DMS79 (cell line): ENCODE measurements at places on chromosomes 2 and 18.

DNA sequence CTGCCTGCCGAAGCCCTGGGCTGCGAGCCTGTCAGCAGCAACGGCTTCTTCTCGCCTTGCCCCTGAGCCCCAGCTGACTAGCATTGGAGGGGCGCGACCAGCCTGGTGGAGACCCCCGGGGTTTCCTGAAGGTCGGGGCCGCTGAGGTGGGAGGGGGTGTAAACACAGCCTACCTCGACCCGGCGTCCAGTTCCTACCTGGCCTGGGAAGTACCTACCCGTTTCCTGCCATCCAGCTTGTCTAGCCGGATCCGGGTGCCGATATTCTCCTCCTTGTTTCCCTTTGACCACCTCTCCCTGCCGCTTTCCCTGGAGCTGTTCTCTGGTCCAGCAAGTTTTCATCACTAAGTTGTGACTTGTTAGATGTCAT, 511 bp downstream of the MOB4 start:
- no peak for DNase-seq

- DNase-seq: no peak
Measured at GRCh38 chr2:105085525-105085924, 47.7 kb downstream of the MRPS9 start.

- DNase-seq: no peak
Measured at GRCh38 chr2:157922815-157923214, 46.7 kb upstream of the ACVR1 start.

DNA sequence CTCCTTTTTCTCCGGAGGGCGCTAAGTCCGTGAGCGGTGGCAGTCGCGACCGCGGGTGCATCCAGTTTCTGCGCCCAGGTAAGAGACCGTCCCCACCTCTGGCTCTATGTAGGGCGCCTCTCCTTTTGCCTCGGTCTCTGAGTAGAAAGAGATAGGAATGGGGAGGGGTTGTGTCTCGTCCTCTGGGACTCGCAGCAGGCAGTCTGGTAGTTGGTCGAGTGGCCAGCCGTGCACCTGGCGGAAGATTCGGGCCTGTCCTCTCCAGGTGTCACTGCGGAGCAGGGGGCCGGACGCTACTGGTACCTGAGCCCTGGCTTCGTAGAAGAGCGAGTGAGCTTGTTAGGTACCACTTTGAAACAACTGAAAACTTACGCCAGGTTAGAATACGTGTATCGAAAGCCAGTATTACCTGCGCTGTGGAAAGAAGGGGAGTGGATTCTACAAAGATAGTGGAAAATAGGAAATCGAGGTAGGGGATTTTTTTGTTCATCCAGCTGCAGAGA, 403 bp downstream of the MAP2 start:
- DNase-seq: peak; percentile 26

GRCh38 chr18:28905509-28905908, 728.6 kb upstream of the CDH2 start:
- no peak for DNase-seq

DNA sequence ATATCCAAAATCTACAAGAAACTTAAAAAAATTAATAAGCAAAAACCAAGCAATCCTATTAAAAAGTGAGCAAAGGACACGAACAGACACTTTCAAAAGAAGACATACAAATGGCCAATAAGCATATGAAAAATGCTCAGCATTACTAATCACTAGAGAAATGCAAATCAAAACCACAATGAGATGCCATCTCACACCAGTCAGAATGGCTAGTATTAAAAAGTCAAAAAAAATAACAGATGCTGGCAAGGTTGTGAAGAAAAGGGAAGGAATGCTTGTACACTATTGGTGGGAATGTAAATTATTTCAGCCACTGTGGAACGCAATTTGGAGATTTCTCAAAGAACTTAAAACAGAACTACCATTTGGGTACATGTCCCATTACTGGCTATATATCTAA, 128.8 kb upstream of the SESTD1 start:
- DNase-seq: no peak

DNA sequence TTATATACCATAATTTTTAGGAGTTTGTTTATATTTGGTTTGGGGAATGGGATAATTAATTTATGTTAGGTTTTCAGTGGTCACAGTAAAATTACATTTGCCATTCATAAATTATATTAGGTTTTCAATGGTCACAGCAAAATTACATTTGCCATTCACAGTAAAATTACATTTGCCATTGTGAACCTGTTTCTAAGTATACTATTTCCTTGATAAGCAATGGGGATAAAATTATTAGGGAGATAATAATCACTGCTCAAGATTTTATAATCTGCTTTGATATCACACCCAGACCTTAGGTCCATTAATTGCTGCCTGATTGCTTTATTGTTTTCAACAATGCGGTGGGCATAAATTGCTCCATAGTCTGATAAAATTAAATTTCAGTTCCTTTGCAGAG, 124.6 kb downstream of the ASXL3 start:
- DNase-seq: no peak

DNA sequence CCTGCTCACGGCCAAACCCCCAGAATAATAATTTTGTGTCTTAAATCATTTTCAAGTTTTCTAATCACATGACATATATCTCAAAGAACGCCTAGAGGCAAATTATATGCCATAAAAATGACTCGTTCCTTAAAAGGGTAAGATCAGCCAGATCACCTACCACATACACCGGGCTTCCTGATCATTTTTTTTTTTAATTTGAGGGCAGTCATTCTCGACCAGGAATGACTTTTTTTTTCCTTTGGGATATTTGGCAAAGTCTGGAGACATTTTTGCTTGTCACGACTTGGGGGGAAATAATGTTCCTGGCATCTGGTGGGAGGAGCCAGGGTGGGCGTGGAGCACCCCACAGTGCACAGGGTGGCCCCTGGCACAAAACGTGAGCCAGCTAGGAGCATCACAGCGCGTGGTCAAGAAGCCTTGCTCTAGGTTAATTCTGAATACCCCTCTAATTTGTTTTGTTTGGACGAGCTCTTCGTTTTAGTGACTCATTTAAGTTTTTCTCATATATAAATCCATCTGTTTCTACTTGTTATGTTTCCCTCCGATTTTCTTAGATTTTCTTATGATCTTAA, 94.9 kb downstream of the TWIST2 start:
- no peak for DNase-seq

- no peak for DNase-seq
Measured at GRCh38 chr2:60602828-60603532, 49.5 kb upstream of the BCL11A start.

DNA sequence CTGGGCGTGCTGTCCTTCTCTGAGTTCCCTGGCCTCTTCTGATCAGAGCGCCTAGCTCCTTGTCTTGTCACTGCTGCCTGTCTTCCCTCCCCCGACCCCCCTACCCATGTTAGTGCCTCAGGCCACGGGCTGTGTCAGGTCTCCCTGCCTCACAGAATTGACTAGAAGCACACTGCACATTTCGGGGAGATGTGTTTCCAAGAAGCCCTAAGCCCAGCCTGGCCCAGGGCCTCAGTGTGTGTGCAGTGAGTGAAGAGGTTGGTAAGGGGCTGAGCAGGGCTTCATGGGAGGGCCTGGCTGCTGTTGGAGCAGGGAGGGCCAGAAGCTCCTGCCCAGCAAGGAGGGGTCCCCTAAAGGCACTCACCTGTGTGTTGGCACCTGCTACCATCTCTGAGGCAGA, 13.1 kb downstream of the KCNF1 start:
- DNase-seq: no peak

DNA sequence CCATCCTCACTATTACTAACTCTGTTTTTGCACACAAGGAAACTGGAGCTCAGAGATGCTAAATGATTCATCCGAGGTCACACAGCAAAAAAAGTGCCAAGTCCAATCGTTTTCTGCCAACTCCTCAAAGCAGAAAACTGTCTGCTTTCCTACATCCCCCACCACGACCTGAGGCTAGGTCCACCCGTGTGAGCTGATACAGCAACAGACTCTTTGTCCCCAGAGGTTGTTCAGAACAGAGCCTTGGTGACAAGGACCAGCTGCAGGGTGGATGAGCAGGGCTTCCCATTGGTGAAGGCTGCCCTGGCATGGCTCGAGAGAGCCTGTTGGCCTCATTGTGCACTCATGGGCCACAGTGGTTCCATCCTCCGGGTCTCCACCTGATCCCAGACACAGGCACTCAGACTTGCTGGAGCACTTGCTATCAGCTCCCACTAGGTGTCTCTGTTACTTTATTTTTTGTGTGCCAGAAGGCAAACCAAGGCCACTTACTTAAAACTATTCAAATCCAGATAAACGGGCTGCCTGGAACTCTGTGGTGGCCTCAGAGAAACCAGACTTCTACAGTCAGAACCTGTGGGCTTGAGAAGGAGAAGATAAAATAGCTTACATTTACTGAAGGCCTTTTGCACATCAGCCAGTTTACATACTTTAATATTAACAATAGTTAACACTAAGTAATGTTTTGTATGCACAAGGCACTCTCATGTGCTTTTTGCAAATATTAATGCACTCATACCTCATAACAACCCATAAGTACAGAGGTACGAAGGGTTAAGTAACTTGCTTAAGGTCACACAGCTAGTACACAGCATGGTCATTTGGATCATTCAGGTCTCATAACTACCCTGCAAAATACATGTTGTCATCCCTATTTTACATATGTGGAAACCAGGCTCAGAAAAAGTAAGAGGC, 62.9 kb upstream of the CTIF start:
- peak; percentile 40 for DNase-seq

- DNase-seq: no peak
Measured at GRCh38 chr18:58891776-58892175, 27.1 kb downstream of the ZNF532 start.

GRCh38 chr2:227374158-227374557, 4.9 kb downstream of the TM4SF20 start:
- no peak for DNase-seq

- no peak for DNase-seq
Measured at GRCh38 chr2:217277646-217278398, 418.0 kb upstream of the TNP1 start.

GRCh38 chr2:206863196-206863595, 76.1 kb upstream of the CPO start:
- no peak for DNase-seq

DNA sequence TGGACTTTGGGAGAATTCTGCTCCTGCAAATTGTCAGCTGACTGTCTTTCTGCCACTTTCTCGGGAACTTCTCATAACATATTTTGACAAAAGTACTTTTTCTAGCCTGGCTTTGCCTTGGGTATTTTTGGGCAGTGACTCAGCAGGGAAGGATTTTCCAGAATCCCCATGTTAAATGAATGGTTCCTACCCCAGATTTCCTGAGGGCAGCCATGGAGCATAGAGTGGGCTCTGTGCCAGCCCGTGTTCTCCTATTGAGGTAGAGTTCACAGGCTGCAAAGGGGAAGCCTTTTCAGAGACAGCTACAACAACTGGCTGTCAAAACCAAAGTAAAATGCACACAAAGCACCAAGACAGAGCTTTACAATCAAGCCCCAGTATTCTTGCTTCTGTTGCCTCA, 59.8 kb downstream of the BMP10 start:
- DNase-seq: no peak

DNA sequence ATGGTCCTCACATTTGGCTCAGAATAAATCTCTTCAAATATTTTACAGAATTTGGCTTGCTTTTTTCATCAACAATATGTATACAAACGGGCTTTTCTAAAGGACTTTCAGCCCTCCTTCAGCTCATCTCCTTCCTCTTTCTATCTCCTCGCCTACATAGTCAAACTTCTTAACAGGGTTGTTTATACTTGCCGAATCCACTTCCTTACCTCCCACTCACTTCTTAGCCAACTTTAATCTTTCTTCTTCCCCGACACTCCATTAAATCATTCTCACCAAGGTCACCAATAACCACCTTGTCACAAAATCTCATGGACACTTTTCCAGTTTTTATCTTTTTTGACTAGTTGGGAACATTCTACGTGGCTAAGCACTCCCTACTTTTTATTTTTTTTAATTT, 325.2 kb downstream of the PLCL1 start:
- DNase-seq: no peak

- no peak for DNase-seq
Measured at GRCh38 chr2:95054016-95054415, 28.5 kb downstream of the MAL start.

GRCh38 chr2:48235076-48235475, 294.9 kb upstream of the STON1 start:
- peak; percentile 7 for DNase-seq

DNA sequence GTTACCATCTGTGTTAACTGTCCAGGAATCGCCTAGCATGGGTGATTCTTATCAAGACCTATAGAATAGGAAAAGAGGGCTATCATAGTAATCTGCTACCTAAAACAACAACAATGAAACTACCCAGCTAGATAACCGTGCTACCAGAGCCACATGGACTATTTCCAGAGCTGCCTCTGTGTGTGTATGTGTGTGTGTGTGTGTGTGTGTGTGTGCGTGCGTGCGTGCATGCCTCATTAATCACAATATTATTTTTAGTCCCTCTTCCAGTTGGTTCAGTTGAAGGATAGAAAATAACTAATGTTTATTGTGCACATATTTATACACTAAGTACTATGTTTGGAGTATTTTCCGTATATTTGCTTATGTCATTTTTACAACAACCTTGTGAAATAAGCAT, 201.1 kb downstream of the SP3 start:
- DNase-seq: no peak

DNA sequence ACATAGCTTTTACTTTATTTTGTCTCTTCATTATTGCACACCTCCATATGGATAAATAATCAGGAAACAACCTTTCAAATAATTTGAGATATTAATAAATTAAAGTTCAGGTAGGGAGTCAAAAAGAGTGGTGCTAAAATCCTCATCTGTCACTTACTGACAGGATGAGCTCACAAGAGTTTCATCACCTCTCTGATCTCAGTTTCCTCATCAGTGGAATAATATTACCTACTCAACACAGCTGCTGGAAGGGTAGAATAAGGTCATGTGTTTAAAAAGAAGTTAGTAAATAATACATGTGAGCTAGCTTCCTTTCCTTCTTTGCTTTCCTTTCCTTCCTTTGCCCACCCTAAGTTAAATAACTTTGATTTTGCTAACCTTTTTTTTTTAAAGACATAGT, 61.9 kb downstream of the RDH14 start:
- no peak for DNase-seq

DNA sequence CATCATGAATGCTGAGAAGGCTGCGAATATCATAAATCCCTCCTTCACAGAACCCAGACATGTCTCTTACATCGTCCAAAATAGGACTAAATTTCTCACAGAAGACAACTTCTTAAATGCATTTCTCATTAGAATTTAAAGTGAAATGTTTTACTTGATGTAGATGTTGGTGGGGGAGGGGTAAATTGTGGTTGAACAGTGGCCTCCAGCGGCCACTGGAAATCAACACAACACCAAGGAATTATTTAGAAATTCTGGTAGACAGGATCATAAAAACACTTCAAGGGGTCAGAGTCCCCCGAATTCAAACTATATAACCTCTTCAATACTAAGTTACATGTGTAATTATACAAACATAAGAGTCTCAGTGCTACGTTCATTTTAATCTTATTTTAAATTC, 135.9 kb downstream of the ABCA12 start:
- DNase-seq: no peak

GRCh38 chr2:28406-28975, 17.8 kb downstream of the FAM110C start:
- DNase-seq: no peak

GRCh38 chr2:241859017-241859435, 332 bp upstream of the PDCD1 start:
- no peak for DNase-seq
